ENCODE measurements at places on chromosomes 7 and 10.

DNA sequence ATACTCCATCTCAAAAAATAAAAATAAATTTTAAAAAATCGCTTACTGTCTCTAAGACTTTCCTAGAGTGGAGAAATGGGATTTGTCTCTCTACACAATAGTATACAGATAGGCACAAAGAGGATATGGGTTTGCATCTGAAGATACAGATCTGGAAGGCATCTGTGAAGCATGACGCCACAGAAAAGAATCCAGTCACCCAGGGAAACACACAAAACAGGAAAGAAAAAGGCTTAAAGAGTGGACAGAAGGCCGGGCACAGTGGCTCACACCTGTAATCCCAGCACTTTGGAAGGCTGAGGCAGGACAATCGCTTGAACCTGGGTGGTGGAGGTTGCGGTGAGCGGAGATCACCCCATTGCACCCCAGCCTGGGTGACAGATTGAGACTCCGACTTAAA is 61.3 kb downstream of the SKIDA1 start:
- DNase-seq: no peak

GRCh38 chr10:79001082-79001885 is 67.5 kb upstream of the ZMIZ1 start:
- DNase-seq: no peak

GRCh38 chr10:71719042-71719441 is 536 bp downstream of the C10orf105 start:
- DNase-seq: no peak

DNA sequence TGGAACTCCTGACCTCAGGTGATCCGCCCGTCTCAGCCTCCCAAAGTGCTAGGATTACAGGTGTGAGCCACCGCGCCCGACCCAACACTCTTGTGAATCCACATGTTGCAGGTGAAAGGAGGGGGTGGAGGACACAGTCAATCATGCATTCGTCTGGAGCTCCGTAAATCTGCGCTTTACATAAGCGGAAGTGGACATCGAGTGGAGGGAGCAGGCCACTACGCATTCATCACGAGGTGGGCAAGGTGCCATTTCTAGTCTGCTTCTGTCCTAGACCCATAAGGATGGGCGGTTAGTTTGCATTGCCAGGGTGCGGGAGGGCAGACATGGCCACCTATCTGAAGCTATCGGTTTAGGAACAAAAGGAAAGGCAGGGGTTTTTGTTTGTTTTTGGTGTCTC is 225.2 kb upstream of the TCERG1L start:
- DNase-seq: no peak

GRCh38 chr7:66720561-66720960 is 20.0 kb upstream of the RABGEF1 start:
- no peak for DNase-seq

DNA sequence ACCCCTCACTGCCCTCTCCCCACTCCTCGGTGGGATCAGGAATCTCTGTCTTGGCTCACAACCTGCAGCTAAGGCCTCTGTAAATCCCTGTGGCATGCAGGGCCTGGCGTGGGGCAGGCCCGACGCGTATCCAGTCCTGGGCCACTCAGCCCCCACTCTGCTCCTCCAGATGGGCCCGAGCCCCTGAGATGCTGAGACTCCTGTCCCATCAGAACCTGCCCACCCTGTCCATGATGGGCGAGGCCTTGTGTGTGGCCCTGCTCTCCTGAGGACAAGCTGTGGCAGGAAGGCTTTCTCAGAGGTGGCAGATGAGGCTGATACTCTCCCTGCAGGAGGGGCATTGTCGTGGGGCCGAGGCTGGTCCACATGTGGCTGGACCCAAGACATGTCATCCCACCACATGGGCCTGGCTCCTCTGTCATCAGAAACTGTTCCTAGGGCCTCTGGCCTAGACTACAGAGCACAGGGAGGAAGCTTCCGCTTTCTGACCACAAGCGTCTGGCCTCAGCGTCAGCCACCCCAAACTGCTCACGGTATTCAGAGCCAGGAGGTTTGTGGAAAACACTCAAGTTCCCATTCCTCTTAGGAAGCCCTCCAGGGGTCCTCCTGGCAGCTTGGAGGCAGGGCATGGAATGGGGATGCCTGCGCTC is 6.0 kb downstream of the ALOX5 start:
- peak; percentile 6 for DNase-seq

- DNase-seq: no peak
These were observed 4.5 kb downstream of the EIF4H start for GRCh38 chr7:74178632-74179031.

DNA sequence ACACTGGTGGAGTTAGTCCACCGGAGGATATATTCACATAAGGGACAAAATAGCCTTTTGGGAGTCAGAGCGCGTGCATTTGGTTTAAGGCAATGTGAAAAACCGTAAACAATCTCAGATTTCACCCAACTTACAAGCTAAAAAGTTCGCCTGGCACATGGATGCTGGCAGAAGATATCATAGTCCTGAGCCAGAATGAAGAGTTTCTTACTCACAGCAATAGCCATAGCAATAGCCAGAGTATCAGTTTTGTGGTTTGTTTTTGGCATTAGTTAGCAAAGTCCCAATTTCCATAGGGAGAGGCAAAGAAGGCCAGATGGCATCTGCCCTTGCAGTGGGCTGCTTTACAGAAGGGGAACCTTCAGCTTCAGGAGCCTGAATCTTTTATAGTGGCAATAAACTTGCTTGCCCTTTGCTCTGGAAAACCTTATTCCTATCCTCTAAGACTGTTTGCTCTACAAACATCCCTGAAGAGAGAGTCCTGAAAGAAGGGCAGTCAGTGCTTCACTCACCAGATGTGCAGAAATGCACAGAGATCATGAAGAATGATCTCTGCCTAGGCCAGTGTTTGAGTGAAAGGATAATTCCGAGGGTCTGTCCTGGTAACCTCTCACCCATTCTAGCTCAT is 28.7 kb upstream of the RSBN1L start:
- DNase-seq: no peak

- no peak for DNase-seq
These were observed 948 bp downstream of the TMEM229A start for GRCh38 chr7:124031919-124032318.

GRCh38 chr7:140619176-140619575 is 21.4 kb downstream of the DENND2A start:
- DNase-seq: no peak

DNA sequence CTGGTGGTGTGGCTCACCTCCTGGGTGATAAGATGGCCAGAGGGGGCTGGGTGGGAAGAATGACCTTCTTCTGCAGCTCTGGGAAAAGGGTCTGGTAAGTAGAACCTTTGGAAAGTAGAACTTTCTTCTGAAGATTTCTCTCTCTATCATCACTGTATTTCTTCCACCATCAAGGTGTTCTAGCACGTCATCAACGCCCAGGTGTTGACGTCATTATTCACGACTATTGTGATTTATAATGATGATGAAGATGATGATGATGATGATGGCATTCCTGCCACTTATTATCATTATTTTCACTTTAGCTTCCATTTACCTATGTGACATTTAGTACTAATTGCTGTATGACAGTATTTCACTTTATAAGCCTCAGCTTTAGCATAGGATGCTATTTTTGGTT is 525.6 kb upstream of the ADARB2 start:
- no peak for DNase-seq

GRCh38 chr7:85954961-85955360 is 688.7 kb upstream of the GRM3 start:
- no peak for DNase-seq

- DNase-seq: no peak
These were observed 53.8 kb upstream of the SAMD8 start for GRCh38 chr10:75057680-75058079.

DNA sequence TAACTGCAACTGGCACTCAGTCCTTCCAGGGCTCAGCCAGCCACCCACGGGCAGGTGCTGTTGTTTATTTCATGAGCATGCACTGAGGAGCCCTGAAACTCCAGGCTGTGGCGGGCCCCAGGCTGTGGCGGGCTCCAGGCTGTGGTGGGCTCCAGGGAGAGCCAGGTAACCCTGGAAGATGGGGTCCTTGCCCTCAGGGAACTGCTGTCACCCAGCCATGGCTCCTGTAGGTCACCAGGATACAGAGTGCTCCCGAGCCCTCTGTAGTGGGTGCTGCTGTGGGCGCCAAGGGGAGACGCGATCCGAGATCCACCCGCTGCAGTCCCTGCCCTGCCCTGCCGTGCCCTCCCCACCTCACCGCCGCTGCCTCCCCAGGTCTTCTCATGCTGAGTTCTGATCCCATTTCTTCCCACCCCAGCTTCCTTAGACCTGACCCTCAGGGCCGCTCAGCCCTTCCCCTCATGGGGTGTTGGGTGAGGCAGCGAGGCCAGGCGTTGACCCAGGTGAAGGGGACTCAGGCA is 29.6 kb downstream of the LRRC27 start:
- DNase-seq: no peak

DNA sequence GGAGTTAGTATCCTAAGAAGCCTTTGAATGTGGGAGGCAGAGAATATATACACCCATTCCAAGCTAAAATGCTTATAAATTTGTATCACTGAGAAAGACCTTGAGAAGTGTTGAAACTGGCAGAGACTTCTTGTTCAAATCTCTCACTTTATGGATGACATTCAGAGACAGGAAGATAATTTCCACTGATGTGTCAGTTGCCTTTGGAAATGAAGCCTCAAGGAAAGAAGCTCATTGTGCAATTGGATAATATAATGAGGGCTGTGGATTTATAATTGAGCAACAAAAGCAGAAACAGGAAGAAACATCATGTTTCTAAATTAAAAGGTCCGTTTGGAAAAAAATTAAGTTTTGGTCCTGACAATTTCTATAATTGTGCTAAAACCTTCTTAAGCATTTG is 789.9 kb upstream of the IGFBP3 start:
- no peak for DNase-seq

DNA sequence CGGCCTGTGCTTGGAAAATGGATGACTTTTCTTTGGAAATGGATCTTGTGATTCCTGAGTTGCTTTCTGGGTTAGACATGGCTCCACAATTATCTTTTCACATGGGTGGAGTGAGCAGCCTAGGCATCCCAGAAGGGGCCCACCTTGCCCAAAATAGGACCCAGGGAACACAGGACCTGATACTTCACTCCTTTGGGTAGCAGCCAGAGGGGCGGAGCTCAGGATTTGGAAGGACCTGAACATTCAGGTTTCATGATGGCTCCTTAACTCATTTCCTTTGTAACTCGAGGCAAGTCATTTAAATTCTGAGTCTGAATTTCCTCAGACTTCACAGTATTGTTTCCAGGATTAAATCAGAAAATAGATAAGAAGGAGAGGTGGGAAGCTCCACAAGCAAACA is 178.3 kb upstream of the ZMIZ1 start:
- no peak for DNase-seq

DNA sequence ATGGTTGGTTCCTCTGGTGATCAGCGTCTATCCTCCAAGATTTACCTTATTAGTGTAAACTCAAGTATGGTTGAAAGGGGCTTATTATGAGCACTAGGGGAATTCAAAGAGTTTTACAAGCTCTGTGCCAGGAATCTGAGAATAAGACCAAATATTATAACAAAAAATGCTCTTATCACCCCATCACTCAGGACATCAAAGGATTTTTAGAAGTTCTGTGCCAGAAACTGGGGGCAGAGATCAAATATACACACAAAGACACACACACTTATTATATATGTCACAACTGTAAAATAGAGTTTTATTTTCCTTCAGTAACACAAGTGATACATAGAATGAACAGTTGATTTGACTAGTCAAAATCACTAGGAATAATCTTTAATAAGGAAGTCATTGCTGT is 89.3 kb downstream of the MLLT10 start:
- DNase-seq: no peak

DNA sequence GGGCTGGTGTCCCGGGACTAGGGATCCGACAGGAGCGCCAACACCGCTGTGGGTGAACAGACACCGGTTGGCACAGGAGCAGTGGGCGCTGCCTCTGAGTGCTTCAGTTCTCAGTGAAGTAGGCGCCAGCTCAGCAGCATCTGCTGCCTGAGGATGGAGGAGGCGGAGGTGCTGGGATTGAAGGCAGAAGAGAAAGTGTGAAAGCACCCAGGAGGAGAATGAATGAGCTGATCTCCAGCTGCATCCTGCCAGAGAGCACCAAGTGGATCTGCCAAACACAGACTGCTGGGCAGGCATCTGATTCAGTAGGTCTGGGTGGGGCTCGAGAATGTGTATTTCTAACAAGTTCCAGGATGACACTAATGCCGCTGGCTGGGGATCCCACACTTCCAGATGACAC is 74.5 kb downstream of the LANCL2 start:
- DNase-seq: no peak

DNA sequence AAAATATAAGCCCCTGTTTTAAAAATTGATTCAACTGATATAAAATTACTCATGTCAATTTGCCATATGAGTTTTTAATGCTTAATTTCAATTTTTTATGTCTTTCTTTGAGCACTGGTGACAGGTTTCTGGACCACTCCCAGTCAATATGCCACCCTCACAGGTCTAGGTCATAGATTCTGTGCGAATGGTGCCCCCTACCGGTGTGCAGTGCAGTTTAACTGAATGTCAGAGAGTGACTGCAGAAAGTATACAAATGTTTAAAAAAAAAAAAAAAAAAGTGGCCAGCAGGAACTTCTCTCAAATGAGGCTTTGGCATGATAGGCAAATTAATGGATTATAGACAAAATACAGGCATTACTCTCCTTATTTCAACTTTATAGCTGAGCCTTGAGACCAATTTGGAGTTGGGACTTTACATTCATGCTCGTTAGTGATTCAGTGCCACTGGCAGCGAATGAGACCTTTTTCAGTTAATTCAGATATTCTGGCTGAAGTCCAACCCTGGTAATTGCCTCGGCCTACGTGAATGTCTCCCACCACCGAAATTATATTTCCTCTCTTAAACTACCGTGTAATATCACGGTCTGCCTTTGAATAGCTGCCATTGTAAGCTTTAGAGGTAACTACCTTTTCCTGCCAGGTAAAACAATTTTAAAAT is 427.6 kb downstream of the PHTF2 start:
- DNase-seq: no peak

DNA sequence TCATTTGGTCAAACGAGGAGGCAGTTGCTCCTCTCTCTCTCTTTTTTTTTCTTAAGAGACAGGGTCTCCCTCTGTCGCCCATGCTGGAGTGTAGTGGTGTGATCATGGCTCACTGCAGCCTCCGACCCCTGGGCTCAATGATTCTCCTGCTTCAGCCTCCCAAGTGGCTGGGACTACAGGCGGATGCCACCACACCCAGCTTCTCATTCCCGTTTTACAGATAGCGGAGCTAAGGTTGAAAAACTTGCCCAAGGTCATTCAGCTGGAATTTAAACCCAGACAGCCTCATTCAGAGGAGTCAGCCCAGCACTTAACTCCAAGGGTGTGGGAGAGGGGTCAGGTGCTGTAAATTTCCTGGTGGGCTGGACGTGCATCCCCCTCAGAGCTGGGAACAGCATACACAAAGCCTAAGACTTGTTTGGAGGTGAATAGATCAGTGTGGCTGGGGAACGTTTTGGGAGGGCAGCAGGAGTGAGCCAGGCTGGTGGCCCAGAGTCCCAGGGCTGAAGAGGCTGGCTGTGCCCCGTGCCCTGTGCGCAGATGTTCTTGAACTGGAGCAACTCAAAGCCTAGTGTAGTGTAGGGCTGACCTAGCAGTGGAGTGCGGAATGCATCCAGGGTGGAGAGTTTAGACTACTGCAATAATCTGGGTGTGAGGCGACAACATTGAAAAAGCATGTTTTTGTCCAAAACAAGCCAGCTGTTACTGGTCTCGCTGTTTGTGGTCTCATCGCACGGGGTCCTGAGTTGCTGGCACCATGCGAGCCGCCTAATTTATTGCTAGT is 2.3 kb downstream of the HTRA1 start:
- no peak for DNase-seq

GRCh38 chr7:44381494-44382220 is 56.3 kb upstream of the CAMK2B start:
- no peak for DNase-seq

GRCh38 chr7:2384354-2385243 is 18.8 kb upstream of the CHST12 start:
- no peak for DNase-seq

GRCh38 chr10:24762966-24763623 is 39.4 kb upstream of the ARHGAP21 start:
- no peak for DNase-seq

Data from CD4-positive, alpha-beta T cell treated with Interleukin-17A for 1 hour (primary cell).